ENCODE measurements at places on chromosomes 3 and 15. TPM values are rescaled to one million over a fixed set of nuclear protein-coding genes. Genes with fewer than 3 reads are reported as not detected.

Gene FBXO40
- total RNA-seq: not detected

Gene CPNE4
- 0.20 TPM for total RNA-seq

Gene TBC1D2B
- total RNA-seq: 31.3 TPM

Gene DAZL
- total RNA-seq: 0.37 TPM

Gene GOLGA8G
- total RNA-seq: not detected

Gene CNTN4
- total RNA-seq: not detected

Gene TIMP4
- 12.7 TPM for total RNA-seq

Gene P2RY14
- not detected for total RNA-seq

Gene LYZL4
- total RNA-seq: not detected

Gene TTLL13
- not detected for total RNA-seq

Gene TRPM1
- under 0.01 TPM for total RNA-seq

Gene GP5
- total RNA-seq: under 0.01 TPM

Gene P3H2
- 1.2 TPM for total RNA-seq

Gene MKRN3
- total RNA-seq: 2.3 TPM
